ENCODE measurements at places on chromosomes 1 and 21.

DNA sequence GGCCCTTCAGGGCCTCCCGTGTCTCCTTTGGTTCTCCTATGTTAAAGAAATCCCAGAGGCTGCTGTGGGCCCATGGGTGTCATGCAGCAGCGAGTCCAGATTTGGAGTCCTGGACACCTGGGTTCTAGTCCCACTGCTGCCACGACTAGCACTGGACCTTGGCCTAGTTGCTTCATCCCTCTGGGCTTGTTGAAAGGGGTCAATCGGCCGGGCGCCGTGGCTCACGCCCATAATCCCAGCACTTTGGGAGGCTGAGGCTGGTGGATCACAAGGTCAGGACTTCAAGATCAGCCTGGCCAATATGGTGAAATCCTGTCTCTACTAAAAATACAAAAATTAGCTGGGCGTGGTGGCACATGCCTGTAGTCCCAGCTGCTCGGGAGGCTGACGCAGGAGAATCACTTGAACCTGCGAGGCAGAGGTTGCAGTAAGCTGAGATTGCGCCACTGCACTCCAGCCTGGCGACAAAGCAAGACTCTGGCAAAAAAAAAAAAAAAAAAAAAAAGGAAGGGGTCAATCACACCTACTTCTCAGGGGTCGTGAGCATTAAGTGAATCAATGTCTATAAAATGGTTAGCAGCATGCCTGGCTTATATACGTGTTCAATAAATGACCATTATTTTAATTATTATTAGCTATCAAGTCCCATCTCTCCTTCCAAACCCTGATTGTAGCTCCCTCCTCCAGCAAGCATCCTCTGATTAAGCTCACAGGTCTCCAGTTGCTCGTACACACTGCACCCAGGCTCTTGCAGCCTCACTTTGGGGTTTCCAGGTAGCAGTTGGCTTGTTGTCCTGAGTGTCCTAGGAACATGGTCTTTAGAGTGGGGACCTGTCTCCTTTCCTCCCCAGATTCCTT is 43.8 kb downstream of the KIRREL1 start:
- H3K36me3 ChIP-seq = no peaks in the 10 kb centered on the region
- H3K4me1 ChIP-seq = no peaks in the 10 kb centered on the region
- H3K27ac ChIP-seq = no peak overlapping the region
- DNase-seq = no peak

- H3K4me1 ChIP-seq = no peaks in the 10 kb centered on the region
- no peaks in the 10 kb centered on the region for H3K36me3 ChIP-seq
- DNase-seq = no peak
These were observed 91.9 kb downstream of the CSMD2 start for GRCh38 chr1:34073028-34073695.

- no peak overlapping the region for H3K27ac ChIP-seq
- H3K27me3 ChIP-seq = no peaks in the 10 kb centered on the region
- H3K36me3 ChIP-seq = no peaks in the 10 kb centered on the region
- no peak overlapping the region for H3K4me3 ChIP-seq
- H3K4me1 ChIP-seq = no peaks in the 10 kb centered on the region
These were observed 13.5 kb upstream of the RNF186 start for GRCh38 chr1:19828546-19828945.

GRCh38 chr21:43734928-43735229 is 15.9 kb downstream of the PDXK start:
- no peak for DNase-seq
- no peaks in the 10 kb centered on the region for H3K4me1 ChIP-seq
- H3K27ac ChIP-seq = no peak overlapping the region
- H3K27me3 ChIP-seq = no peaks in the 10 kb centered on the region
- H3K4me3 ChIP-seq = no peak overlapping the region

GRCh38 chr1:160207771-160208556 is 2.8 kb downstream of the PEA15 start:
- no peak for DNase-seq
- no peaks in the 10 kb centered on the region for H3K27me3 ChIP-seq
- H3K27ac ChIP-seq = no peak overlapping the region
- no peak overlapping the region for H3K4me3 ChIP-seq
- H3K36me3 ChIP-seq = peaks cover 41% of the 10 kb centered on the region
- H3K4me1 ChIP-seq = peaks cover 23% of the 10 kb centered on the region

DNA sequence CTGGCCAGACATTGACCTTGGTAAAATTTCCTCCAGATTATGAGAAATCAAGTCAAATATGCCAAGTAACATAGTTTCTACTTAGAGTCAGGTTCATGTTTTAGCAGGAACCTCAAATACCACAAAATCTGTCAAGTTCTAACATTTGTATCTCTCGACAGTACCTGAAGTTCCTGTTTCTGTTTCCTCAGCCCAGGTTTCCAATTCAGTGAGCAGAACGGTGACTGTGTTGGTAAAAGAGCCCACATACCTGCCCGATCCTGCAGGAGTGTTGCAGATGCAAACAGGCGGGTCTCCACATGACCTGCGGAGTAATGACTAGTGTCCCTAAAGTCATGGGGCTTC is 57.9 kb upstream of the LGALS8 start:
- no peak overlapping the region for H3K27ac ChIP-seq
- H3K36me3 ChIP-seq = no peaks in the 10 kb centered on the region
- no peaks in the 10 kb centered on the region for H3K27me3 ChIP-seq

- no peaks in the 10 kb centered on the region for H3K36me3 ChIP-seq
- H3K27ac ChIP-seq = no peak overlapping the region
- H3K4me3 ChIP-seq = no peak overlapping the region
- peak; percentile 47 for DNase-seq
These were observed 46.6 kb downstream of the FCRL5 start for GRCh38 chr1:157505481-157506272.

DNA sequence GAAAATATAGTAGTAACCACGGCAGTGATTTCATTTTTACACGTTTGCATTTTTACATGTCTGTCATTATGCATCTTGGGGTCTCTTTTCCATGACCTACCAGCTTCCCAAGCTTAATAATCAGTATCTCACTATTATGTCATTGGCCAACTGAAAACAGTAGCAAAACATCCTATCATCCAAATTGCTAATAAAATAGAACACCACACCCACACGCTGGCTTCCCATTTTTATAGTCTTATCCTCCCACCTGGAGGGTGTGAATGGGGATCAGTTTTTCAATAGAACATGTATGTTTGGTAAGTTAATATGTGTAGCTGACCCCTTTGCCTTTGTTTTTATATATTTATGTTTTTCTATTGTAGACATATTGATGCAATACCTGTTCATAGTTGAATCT is 11.8 kb downstream of the TFF3 start:
- H3K4me3 ChIP-seq = no peak overlapping the region
- DNase-seq = no peak
- no peaks in the 10 kb centered on the region for H3K4me1 ChIP-seq
- H3K27me3 ChIP-seq = no peaks in the 10 kb centered on the region

GRCh38 chr1:230030122-230030821 is 36.8 kb upstream of the GALNT2 start:
- no peak for DNase-seq
- no peaks in the 10 kb centered on the region for H3K27me3 ChIP-seq
- H3K36me3 ChIP-seq = no peaks in the 10 kb centered on the region
- no peak overlapping the region for H3K4me3 ChIP-seq

DNA sequence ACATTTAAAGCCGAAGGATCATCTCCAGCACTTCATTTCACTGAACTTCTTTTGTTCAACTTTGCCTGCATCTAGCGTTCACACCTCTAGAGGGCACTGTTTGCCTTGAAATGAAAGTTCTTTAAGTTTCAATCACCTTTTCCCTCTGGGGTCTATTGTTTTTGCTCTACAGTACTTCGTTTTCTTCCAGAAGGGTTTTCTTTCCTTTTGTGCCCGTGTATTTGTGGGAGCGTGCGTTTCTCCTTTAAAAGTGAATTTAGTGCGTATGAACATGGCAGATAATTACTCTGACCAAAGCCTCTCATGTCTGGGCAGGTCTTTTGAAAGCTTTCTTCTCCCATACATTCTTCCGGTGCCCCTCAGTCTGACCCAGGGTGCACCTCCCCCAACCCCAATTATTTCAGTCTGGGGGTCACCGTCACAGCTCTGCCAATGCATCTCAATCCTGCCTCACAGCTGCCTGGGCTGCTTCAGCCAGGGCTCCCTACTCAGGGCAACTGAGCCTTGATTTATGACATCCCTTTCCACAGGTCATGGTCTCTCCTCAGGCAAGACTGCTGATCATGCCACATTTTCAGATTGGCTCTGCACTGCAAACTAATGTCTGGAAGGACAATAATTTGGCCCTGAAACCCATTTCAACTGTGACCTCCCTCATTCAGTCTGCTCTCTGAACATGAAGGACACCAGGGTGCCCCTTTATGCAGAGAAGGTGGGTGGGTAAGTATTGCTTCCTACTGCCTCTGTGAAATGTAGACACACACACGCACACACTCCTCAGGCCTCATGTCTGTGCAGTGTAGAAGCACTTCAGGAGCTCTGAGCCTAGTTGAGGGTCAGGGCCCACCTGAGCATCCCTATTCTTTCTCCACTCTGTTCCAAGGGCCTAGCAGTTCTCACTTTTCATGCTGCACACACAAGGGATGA is 88.6 kb downstream of the NUF2 start:
- no peaks in the 10 kb centered on the region for H3K4me1 ChIP-seq
- H3K4me3 ChIP-seq = no peak overlapping the region
- no peaks in the 10 kb centered on the region for H3K36me3 ChIP-seq
- H3K27me3 ChIP-seq = peaks cover 10% of the 10 kb centered on the region
- DNase-seq = peak; percentile 44
- H3K27ac ChIP-seq = no peak overlapping the region

GRCh38 chr1:109530457-109531087 is 9.1 kb upstream of the GPR61 start:
- no peaks in the 10 kb centered on the region for H3K27me3 ChIP-seq
- H3K4me3 ChIP-seq = no peak overlapping the region
- no peak for DNase-seq
- peaks cover 13% of the 10 kb centered on the region for H3K4me1 ChIP-seq
- H3K36me3 ChIP-seq = no peaks in the 10 kb centered on the region

GRCh38 chr1:196535727-196536126 is 72.5 kb downstream of the KCNT2 start:
- H3K36me3 ChIP-seq = no peaks in the 10 kb centered on the region
- no peak overlapping the region for H3K4me3 ChIP-seq
- no peak overlapping the region for H3K27ac ChIP-seq
- no peaks in the 10 kb centered on the region for H3K27me3 ChIP-seq

DNA sequence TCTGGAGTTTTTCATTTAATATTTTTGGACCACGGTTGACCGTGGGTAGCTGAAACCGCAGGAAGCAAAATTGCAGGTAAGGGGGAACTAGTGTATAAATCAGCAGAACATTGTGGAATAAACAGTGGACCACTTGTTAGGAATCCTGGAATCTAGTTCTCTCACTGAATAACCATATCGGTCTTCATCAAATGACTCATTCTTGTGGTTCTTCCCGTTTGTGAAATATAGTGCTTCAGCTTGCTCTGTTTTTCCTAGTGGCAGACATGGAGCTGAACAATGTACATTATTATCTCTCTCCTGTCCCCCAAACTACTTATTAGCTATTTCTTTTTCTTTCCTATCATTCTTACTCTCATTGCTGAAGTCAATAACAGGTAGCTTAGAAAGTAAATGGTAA is 61.9 kb downstream of the HSPA13 start:
- no peak overlapping the region for H3K4me3 ChIP-seq
- no peak for DNase-seq
- no peaks in the 10 kb centered on the region for H3K36me3 ChIP-seq
- H3K27me3 ChIP-seq = no peaks in the 10 kb centered on the region

DNA sequence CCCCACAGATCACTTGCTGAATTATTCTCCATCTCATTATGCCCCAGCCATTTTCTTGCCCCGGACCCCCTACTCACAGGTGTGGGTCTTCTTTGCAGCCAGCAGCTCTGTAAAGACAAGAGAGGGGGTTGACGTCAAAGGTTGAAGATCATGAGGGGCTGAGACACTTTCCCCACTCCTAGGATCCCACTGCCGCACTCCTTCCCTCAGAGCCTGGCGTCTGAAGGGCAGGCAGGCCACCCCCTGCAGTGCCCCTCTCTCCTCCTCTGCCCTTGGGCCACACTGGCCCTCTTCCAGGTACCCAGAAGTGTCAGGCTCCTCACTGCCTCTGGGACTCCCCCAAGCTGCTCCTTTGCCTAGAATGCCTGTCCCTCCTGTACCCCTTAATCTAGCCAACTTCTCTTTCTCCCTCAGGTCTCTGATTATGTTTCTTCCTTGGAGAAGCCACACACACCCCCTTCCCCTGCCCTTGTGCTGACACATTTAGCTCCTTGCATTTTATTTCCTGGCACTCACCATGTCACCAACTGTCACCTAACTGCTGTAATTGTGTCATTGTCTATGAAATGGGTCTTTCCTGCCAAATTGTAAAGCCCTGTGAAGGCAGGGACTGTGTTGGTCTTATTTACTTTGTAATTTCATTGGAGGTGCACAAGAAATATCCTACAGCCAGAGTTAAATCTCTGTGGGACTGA is 2.1 kb downstream of the RORC start:
- H3K4me3 ChIP-seq = no peak overlapping the region
- H3K36me3 ChIP-seq = no peaks in the 10 kb centered on the region
- peaks cover 79% of the 10 kb centered on the region for H3K4me1 ChIP-seq
- H3K27me3 ChIP-seq = no peaks in the 10 kb centered on the region

DNA sequence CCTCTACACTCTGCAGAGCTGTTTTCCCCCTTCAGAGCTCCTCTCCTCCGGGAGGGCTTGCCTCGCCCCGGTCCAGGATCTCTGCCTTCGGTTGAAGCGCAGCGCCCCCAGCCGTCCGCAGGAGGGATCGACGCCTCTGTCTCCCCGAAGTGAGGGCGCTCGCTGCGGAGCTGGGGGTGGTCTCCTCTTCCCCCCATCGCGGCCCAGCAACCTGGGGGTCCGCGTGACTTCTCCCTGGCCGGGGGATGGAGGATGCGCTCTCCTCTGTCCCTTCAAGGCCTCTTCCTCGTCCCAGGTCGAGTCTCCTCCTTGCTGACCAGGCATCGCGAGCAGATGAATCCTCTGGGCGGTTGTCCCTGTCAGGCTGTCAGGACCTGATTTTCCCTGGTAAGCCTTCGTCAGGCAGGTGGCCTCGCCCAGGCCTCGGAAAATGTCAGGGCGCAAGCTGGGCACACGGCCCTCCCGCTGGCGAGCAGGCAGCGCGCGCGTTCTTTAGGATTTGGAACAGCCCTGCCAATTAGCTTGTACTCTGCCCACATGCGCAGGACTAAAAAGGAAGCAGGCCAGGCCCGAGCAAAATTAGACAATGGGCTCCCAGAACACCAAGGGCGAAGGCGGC is 90.5 kb downstream of the EDEM3 start:
- no peaks in the 10 kb centered on the region for H3K4me1 ChIP-seq
- no peak overlapping the region for H3K27ac ChIP-seq
- no peaks in the 10 kb centered on the region for H3K36me3 ChIP-seq
- no peak for DNase-seq

DNA sequence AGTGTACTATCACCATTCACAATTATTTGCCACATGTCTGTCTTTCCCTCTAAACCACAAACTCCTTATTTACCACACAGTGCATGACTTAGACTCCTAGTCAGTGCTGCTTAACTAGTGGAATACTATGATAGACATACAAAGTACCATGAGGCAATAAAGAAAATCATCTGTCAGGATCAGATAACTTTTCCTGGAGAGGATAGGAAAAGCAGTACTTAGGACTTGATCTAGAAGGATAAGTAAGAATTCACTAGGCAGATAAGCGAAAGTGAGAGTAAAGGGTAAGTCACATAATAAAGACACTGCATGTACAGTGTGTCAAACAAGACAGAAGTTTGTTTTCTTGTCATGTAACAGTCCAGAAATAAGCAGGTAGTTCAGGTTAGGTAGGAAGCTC is 21.2 kb upstream of the TSPAN1 start:
- H3K4me3 ChIP-seq = no peak overlapping the region
- H3K4me1 ChIP-seq = no peaks in the 10 kb centered on the region
- no peaks in the 10 kb centered on the region for H3K27me3 ChIP-seq
- H3K36me3 ChIP-seq = no peaks in the 10 kb centered on the region

GRCh38 chr1:201742476-201742875 is 86.5 kb upstream of the IPO9 start:
- no peak for DNase-seq
- H3K4me3 ChIP-seq = no peak overlapping the region
- H3K4me1 ChIP-seq = no peaks in the 10 kb centered on the region
- no peak overlapping the region for H3K27ac ChIP-seq
- H3K27me3 ChIP-seq = peaks cover 73% of the 10 kb centered on the region

All from DND-41 (cell line).